Cardiac septum (tissue), 1 donor: ENCODE measurements at places on chromosomes 6 and 20. TPM values are rescaled to one million over a fixed set of nuclear protein-coding genes. Genes with fewer than 3 reads are reported as not detected.

Gene RHAG
- not detected for total RNA-seq

Gene CALHM4
- total RNA-seq = not detected

DNA sequence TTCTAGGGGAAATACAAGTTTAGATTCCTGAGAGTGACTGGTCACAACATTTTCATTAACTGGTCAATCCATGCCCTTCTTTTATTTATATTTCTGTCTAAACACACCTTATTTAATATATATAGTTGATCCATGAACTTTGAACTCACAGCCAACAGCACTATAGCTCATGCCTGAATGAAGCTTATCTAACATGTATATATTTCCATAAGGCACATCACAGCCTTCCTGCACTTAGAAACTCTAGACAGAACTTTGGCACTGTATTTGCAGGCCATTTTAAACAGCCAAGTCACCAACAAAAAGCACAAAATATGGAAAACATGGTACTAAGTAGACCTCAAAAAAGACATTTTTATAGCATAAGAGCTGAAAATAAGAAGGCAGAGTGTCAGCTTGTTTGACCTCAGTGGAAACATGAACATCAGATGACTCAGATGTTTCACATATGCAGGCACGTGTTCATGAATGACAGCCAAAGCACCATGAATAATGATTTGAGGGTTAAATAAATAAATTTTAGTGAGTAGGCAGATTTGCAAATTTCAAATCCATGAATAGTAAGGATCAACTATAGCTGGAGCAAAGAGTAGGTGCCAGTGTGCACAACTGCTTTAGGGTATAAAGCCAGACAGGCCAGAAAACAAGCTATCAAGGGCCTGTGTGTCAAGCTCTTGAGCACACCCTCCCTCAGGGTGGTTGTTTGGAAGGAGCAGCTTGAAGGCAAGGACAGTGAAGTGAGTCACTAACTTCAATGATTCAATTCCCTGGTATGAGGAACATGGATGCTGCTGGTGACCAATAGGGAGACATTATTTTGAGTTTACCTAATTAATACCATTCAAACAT is 88.9 kb upstream of the NT5E start:
- DNase-seq = no peak

DNA sequence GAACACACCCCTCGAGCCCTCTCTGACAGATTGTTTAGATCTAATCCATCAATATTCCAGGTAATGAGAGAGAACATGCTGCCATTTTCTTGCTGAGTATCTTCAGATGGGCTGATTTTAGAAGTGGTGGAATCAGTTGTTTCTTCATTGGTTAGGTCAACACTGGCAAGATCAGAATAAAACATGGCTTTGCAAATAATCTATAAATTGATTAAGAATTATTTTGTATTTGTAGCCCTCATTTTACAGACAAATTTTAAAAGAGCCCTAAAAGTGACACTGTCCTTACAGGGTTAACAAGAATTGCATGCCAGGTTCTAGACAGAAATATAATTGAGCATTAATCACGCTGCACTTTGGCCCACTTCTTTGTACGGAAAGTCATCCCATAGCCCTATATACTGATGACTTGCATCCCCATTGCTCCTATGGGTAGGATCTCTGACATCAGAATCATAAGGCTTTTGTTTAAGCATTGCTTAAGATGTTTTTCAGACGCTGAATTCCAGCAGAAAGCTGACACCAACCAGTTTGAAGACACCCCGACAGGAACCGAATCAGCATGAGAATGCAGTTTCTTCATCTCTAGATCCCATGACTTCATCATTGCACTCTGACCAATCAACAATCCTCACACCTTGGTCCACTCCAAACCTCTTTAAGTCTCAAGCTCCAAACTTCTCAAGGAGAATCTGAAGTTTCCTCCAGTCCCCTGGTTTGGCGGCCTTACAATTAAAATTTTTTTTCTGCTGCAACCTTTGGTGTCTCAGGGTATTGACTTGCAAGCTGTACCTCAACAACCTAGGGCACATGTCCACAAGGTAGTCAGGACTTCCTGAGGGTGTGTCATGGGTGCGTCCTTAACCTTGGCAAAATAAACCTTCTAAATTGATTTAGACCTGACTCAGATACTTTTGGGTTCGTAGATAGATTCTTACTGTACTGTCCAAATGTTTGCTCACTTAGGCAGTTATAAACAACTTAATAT is 7.8 kb downstream of the TDP2 start:
- DNase-seq = no peak
